Activated T-helper 17 cell treated with anti-CD3 and anti-CD28 coated beads, Interleukin-2, amount 50 U/mL, for 72 hours (primary cell): ENCODE measurements at places on chromosomes 2 and 18. TPM values are rescaled to one million over a fixed set of nuclear protein-coding genes. Genes with fewer than 3 reads are reported as not detected.
A peak's percentile ranks its signal among the peaks of the same experiment; 100 is the strongest.

C1GALT1C1L gene
- not detected for total RNA-seq

EVX2 gene
- not detected for total RNA-seq

SERPINB7 gene
- total RNA-seq = not detected

PAX3 gene
- total RNA-seq = not detected

SERPINB5 gene
- not detected for total RNA-seq

CMPK2 gene
- total RNA-seq = 2.6 TPM

FSHR gene
- total RNA-seq = not detected

DNAJB2 gene
- total RNA-seq = 55.7 TPM

GRCh38 chr2:99417396-99417795 is 72.4 kb downstream of the REV1 start:
- ATAC-seq = no peak
- H3K4me1 ChIP-seq = no peaks in the 10 kb centered on the region
- peaks cover 99% of the 10 kb centered on the region for H3K36me3 ChIP-seq
- H3K27me3 ChIP-seq = no peaks in the 10 kb centered on the region
- peak overlapping the region; percentile 30 for H3K27ac ChIP-seq

DNA sequence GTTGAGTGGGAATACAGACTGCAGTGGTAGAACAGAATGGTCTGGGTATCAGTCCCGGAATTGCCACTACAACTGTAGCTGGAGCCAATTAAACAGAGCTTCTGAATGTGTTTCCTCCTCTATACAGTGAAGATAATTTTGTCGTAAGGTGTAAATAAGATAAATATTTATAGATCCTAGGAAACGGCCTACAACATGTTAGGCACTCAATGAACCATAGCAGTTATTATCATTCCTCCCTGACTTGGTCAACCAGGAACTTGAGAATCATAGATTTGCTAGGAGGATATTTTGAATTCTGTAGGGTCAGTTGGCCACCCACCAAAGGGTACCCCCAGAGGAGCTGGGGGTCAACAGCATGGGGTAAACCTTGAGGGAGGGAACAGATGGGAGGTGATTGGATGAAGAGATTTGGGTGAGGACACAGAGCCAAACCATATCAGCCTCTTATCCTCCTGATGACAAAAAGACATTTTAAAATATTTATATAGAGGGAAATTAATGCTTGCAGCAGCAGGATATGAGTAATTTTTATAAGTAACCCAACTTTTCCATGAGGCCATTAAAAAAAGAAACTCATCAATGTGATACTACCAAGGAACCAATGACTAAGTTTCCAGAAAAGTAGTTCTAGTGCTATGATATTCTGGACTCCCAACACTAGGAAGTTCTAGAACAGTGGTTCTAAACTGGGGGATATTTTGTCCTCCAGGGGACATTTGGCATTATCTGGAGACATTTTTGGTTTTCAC is 4.0 kb downstream of the DHRS9 start:
- H3K4me3 ChIP-seq = peak overlapping the region; percentile 37
- H3K36me3 ChIP-seq = no peaks in the 10 kb centered on the region
- peaks cover 3% of the 10 kb centered on the region for H3K27me3 ChIP-seq
- H3K4me1 ChIP-seq = peaks cover 9% of the 10 kb centered on the region

DNA sequence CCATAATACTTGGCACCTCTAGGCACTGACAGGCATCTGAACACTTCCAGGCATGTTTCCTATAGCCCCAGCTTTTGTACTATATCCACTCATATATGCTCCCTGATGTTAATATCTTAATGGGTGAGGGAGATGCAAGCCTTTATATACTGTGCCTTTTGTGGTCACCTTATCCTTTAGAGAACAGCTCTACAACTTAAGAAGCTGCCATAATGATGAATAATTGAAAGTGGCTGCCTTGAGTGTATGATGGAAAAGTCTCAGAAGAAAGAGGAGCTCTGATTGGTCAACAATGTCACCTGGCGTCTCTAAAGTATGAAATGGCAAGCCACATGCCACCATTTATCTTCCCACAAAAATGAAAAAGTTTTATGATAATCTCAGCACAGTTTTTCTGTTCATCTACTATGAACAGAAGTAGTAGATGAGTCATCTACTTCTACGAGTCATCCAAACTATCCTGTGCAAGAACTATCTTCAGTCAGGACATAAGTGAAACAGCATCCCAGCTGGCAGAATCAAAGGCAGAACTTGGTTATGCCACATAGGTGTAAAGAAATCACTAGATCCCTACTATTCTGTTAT is 997.9 kb upstream of the CELF4 start:
- ATAC-seq = peak; percentile 52
- H3K27me3 ChIP-seq = no peaks in the 10 kb centered on the region
- H3K4me1 ChIP-seq = no peaks in the 10 kb centered on the region
- H3K27ac ChIP-seq = no peak overlapping the region
- no peaks in the 10 kb centered on the region for H3K36me3 ChIP-seq

GRCh38 chr2:42281416-42282081 is 79.5 kb downstream of the COX7A2L start:
- H3K27ac ChIP-seq = peak overlapping the region; percentile 49
- H3K36me3 ChIP-seq = peaks cover 89% of the 10 kb centered on the region
- no peak for ATAC-seq
- H3K4me3 ChIP-seq = no peak overlapping the region

DNA sequence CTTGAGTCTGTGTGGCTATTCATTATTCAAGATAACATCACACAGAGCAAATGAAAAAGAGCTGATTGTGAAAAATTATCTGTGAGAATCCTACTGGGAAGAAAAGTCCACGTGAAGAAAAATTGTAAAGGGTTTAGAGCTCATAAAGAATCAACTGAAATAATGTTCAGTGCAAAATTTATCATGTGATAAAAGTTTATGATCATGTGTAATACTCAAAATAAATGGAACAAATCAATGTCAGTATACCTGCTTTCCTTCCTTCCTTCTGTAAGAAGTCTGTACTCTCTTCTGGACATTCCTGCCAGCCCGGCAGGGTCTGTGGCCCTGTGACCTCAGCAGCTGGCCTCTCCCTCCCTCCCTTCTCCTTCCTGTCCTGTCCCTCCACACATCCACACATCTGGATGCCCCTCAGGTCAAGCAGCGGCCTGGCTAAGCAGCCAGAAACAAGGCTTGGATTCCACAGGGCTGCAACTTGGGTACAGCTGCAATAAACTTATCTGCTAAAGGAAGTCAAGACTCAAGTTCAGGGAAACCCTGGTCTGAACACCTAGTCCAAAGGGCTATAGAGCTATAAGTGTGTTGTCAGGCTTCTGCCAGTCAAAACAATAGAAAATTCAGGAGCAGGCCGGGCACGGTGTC is 172.1 kb downstream of the MREG start:
- H3K27me3 ChIP-seq = peaks cover 10% of the 10 kb centered on the region
- no peak for ATAC-seq
- H3K36me3 ChIP-seq = no peaks in the 10 kb centered on the region
- no peaks in the 10 kb centered on the region for H3K4me1 ChIP-seq

DNA sequence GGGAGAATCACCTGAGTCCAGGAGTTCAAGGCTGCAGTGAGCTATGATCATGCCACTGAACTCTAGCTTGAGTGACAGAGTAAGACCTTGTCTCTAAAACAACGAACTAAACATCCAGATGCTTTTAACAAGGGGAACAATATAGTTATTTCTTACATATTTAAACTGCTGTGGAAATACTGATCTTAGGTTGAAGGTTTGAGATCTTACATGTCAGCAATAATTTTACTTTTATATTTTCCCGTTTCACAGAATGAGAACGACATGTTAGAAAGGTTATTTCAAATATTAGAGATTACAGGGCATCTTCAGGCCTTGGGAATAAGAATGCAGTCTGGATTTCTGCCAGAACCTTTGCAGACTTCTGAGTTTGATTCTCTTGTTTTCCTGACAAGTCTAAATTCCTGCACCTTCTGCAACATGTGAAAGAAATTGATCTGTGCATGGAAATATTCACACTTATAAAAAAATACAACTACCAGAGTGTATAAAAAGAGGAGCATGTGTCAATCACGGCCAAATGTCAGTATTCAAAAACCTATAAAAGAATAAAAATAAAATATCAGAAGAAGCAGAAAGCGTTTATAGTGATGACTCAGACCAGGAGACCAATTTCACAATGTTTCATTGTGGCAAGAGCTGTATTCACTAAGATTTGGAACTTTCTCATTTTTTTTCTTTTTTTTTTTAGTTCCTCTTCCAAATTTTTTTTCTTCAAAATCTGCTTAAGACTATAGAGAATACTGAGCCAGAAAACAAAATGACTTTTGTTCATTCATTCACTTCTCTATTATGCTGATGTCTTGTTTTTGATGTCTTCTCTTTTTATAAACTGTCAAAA is 29.6 kb downstream of the COLEC12 start:
- H3K4me1 ChIP-seq = no peaks in the 10 kb centered on the region
- ATAC-seq = no peak
- H3K36me3 ChIP-seq = no peaks in the 10 kb centered on the region

- H3K4me3 ChIP-seq = no peak overlapping the region
- no peak for ATAC-seq
- H3K27ac ChIP-seq = no peak overlapping the region
- peaks cover 28% of the 10 kb centered on the region for H3K27me3 ChIP-seq
Observed at GRCh38 chr2:236217926-236218325, 46.3 kb downstream of the ASB18 start.

GRCh38 chr2:54775710-54776109 is 52.2 kb downstream of the EML6 start:
- ATAC-seq = no peak
- no peak overlapping the region for H3K4me3 ChIP-seq
- H3K27me3 ChIP-seq = peaks cover 3% of the 10 kb centered on the region
- H3K27ac ChIP-seq = no peak overlapping the region
- H3K36me3 ChIP-seq = no peaks in the 10 kb centered on the region
- no peaks in the 10 kb centered on the region for H3K4me1 ChIP-seq

DNA sequence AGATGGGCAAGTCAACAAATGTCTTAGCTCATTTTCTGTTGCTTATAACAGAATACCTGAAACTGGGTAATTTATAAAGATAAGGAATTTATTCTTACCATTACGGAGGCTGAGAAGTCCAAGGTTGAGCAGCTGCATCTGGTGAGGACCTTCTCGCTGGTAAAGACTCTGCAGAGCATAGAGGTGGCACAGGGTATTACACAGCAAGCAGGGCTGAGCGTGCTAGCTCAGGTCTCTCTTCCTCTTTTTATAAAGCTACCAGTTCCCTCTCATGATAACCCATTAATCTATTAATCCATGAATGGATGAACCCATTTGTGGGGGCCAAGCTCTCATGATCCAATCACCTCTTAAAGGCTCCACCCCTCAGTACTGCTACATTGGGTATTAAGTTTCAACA is 109.1 kb downstream of the CDK15 start:
- H3K4me3 ChIP-seq = no peak overlapping the region
- no peaks in the 10 kb centered on the region for H3K36me3 ChIP-seq
- H3K4me1 ChIP-seq = no peaks in the 10 kb centered on the region
- H3K27ac ChIP-seq = no peak overlapping the region
- H3K27me3 ChIP-seq = peaks cover 3% of the 10 kb centered on the region
- ATAC-seq = no peak

GRCh38 chr2:30331869-30332268 is 100.5 kb downstream of the LBH start:
- peaks cover 43% of the 10 kb centered on the region for H3K4me1 ChIP-seq
- H3K27me3 ChIP-seq = no peaks in the 10 kb centered on the region
- H3K36me3 ChIP-seq = no peaks in the 10 kb centered on the region
- no peak overlapping the region for H3K4me3 ChIP-seq
- H3K27ac ChIP-seq = no peak overlapping the region
- no peak for ATAC-seq

DNA sequence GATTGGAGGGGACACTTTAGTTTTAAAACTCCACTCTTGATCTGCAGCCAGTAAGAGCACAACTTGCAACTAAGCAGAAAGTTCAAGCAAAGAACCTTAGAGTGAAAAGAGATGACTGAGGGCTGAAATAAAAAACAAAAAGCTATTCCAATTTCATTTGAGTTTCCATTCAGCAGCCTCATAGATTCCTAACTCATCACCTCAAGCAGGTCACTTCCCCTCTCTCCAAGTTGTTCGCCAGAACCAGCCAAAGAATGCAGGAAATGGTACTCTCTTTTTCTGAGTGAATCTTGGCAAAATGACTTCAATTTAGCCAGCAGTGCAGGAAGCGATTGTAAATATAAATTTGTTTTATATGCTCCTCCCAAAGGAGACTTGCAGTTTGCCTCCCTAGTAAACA is 213.3 kb downstream of the SETBP1 start:
- no peaks in the 10 kb centered on the region for H3K36me3 ChIP-seq
- H3K4me3 ChIP-seq = peak overlapping the region; percentile 25
- peak overlapping the region; percentile 80 for H3K27ac ChIP-seq
- no peak for ATAC-seq
- H3K27me3 ChIP-seq = no peaks in the 10 kb centered on the region

- no peak overlapping the region for H3K27ac ChIP-seq
- no peak for ATAC-seq
- no peaks in the 10 kb centered on the region for H3K4me1 ChIP-seq
- no peaks in the 10 kb centered on the region for H3K36me3 ChIP-seq
- H3K4me3 ChIP-seq = no peak overlapping the region
- no peaks in the 10 kb centered on the region for H3K27me3 ChIP-seq
Observed at GRCh38 chr2:238698072-238698352, 149.9 kb upstream of the TWIST2 start.

- no peaks in the 10 kb centered on the region for H3K36me3 ChIP-seq
- peaks cover 32% of the 10 kb centered on the region for H3K27me3 ChIP-seq
- H3K4me3 ChIP-seq = no peak overlapping the region
- no peaks in the 10 kb centered on the region for H3K4me1 ChIP-seq
- H3K27ac ChIP-seq = no peak overlapping the region
Observed at GRCh38 chr18:50114448-50114847, 80.5 kb downstream of the MYO5B start.
